Stimulated activated CD4-positive, alpha-beta T cell treated with anti-CD3 and anti-CD28 coated beads, Interleukin-4, amount 100 ng/mL, for 48 hours (primary cell): ENCODE measurements at places on chromosomes 6 and 20.
A peak's percentile ranks its signal among the peaks of the same experiment; 100 is the strongest.

DNA sequence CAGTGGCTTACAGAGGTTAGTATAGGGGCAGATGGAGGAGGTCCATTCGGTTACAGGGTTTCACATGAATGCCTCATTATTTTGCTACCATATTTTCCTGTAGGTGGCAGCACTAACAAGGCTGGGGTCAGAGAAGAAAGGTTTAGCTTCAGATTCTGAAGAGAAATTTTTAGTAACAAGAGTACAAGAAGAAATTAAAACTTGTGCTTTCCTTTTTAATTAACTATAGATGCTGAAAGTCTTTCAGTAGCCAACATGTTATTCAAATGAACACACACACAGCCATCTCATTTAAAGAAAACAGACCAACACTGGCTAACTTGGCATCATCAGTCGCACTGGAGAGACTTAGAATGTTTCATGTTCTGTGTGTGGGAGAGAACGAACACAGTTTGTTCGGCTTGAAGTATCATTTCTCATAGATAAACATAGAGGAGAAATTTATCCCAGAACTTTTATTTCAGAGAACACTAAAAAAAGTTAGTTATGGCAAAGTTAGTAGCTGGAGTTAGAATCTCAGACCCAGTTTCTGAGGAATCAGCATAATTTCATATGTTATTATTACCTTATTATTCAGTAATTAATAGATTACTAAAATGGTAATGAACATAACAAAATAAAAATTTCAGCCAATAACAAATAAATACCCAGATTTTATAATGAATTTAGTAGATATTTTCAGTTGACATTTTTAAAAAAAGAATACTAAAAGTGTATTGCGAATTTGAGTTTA, 314.0 kb upstream of the RSPO3 start:
- no peak for DNase-seq

- no peak for DNase-seq
Observed at GRCh38 chr20:49914310-49915117, 815 bp downstream of the SPATA2 start.

GRCh38 chr6:127547215-127547614, 28.1 kb upstream of the MTCL3 start:
- no peak for DNase-seq

DNA sequence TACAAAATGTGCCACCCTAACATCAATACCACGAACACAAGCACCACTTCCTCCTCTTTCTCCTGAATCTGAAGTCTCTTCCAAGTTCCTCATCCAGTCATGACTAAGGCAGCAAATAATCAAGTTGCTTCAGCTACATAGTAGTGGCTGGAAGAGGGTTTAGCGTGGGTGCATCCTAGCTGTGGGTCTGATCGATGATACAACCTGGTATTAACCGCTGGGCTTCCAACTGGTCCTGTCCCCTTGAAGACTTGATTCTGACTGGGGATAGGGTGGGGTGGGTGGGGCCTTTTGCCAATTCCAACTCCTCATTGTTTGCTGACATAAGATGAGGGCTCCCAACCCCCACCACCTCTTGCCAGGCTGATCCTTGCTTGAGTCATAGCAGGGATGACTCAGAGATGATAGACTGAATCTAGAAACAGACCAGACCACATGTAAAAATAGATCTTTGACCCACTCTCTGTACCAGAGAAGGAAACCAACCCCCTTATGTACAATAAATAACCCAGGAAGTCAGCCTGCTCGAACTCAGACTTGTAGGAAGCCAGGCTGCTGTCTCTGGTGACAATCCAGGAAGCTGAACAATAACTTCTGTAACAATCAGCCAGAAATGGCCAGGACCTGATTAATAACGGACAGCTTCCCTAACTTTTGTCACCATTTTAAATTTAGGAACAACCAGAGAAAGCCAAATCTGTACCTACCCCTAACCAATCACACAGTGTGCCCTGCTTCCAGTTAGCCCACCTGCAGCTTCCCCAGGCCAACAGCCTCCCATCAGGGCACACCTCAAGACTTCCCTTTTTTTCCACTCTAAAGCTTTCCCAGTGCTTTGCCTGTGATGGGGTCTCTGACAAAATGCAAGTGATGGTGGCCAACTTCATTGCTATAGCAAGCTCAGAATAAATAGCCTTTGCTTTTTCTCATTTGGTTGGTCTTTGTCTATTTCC, 68.9 kb upstream of the FAM184A start:
- peak; percentile 60 for DNase-seq

GRCh38 chr6:29641430-29642148, 8.6 kb upstream of the GABBR1 start:
- DNase-seq = no peak

DNA sequence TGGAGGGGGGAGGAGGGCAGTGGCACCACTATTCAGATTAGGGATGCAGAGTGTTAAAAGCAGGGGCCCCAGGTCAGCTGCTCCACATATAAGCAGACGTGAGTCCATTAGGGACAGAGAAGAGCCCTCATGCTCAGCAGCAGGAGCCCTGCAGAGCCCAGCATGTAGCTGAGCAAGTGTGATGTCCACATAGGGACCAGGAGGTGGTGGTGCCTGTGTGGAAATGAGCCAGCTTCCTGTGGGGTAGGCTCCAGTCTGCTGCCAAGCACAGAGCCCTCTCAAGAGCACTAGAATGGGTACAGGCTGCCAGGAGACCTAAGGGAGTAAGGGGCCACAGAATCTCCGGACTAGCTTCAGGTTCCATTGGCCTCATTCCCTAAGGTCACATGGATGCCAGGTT, 57.9 kb upstream of the MLN start:
- DNase-seq = no peak

DNA sequence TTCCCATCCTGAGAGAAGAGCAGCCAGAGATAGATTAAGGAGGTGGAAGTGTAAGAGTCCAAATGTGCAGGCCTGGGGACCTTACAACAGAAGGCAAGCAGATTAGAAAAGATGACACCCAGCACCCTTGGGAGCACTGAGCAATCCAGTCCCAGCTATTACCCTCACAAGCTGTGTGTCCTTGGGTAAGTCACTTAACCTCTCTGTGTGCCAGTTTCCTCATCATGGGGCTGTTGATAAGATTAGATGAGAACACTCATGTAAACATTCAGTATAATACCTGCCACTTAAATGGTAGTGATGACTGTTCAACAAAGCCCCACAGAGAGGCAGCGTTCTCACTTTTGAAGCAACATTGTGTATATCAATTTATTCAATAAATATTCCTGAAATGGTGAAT, 114.8 kb upstream of the CST7 start:
- DNase-seq = no peak

DNA sequence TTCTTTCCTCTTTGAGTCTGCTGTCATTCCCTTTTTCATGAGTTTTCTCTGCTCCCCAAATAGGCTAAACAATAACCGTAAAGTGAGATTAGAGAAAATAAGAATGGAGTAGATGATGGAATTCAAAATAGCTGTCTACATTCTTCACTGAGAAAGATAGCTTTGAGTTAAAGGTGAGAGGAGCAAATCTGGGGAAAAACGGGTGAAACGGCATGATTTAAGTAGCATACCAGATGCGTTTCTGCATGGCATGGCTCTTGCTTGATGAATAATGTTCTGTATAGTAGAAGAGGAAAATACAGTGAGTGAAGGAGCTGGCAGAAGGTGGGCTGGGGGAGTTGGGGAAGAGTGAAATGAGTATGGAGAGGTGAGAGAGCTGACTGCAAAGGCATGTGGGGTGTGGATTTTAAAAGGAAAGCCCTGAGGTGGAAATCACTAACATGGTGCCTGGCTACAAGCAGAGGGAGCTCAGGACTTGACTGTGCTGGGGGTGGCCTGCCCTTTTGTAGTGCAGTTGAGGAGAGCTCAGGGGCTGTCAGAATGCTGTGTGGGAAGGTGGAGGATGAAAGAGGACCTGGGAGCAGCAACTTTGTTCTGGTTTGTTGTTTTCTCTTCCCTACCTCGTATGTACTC, 8.8 kb downstream of the BICRAL start:
- DNase-seq = no peak

- DNase-seq = no peak
Observed at GRCh38 chr6:111852725-111853124, 20.5 kb downstream of the FYN start.

GRCh38 chr6:124684621-124685020, 277.6 kb upstream of the RNF217 start:
- DNase-seq = no peak

GRCh38 chr6:115767931-115768330, 292.8 kb downstream of the FRK start:
- DNase-seq = no peak

GRCh38 chr6:33243476-33243875, 28.2 kb downstream of the VPS52 start:
- no peak for DNase-seq

- no peak for DNase-seq
Observed at GRCh38 chr6:32058511-32058963, 20.3 kb downstream of the CYP21A2 start.

- no peak for DNase-seq
Observed at GRCh38 chr6:56677559-56677958, 34.9 kb upstream of the DST start.

- no peak for DNase-seq
Observed at GRCh38 chr6:137230956-137231555, 11.9 kb upstream of the IFNGR1 start.

DNA sequence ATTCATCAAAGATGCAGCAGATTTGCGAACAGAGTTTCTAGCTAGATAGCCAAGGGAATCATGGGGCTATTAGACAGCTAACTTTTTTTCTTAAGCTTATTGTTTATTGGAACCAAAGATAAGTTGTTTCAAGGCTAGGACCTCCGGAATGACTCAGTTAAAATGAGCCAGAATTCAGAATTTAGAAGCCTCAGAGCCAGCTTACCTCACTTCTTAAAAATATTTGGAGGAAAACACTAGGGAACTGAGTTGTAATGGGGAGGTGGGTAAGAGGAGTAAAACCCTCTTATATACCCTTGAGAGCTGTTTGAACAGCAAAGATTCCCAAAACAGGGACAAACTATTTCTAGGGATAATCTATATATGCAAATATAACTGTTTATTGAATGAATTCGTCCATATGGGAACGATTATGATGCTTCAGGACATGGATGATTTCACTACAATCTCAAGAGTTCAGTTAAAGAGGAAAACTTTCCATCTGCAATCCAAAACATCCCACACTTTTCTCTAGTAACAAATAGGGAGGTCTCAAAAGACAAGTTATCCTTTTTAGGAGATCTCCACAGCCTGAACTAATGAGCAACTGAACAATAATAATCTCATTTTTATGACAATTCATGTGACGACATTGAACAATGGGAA, 12.6 kb upstream of the CARMIL1 start:
- DNase-seq = no peak

- no peak for DNase-seq
Observed at GRCh38 chr6:104522533-104522932, 337.2 kb downstream of the HACE1 start.

DNA sequence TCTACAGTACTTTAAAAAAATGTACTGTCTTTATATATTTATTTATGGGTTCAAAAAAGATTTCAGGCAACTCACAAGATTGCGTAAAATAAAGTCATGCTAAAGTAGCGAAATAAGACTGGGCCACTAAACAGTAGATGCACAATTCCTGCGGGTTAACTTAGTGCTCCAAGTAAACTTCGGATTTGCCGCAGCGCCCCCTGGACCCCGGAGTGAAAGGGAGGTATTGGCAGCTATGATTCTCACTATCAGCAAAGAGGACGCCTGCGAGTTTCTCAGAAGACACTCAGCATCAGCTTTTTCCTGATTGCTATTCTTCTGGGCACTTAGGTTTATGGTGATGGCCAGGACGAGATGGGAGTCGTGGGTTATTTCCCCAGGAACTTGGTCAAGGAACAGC, 1.4 kb downstream of the OTOR start:
- DNase-seq = no peak

DNA sequence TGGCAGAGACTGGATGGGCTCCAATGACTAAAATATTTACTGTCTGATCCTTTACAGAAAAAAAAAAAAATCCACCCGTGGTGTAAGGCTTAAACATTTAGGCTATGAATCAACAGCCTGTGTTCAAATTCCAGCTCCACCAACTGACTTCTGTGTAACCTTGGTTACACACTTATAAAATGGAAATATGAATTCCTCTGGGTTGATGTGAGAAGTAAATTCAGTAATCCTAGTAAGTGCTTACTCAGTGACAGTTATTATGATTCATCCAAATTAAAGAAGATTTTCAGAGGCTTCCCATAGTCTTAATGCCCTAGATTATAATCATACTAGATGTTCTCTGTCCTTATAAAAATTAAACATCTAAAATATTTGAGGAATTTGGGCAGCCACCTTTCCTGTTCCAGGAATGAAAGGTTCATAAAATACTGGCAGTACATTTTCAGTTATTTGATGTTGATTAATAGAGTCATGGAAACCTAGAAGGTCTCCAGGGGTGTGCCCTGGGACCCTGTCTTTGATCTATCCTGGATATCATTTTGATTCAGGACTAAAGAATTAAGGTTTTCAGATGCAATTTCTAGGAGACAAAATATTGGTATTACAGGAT, 180.3 kb upstream of the ZNF217 start:
- no peak for DNase-seq

DNA sequence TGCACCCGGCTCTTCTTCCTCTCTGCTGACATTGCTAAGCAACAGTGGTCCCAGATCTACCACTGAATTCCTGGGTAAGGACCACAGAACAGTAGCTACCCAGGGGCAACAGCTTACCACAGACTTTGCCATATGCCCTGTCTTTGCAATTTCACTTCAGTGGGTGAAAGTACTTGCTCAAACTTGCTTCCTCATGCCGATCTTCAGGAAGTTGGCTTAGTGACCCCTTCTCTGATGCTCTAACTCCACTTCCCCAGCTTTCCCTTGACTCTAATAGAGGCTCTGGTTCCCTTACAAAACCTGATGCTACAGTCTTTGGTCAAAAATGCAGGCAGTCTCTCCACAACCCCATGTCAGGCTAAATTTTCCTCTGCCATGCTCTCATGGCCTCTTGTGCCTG, 3.3 kb upstream of the TAAR5 start:
- no peak for DNase-seq

DNA sequence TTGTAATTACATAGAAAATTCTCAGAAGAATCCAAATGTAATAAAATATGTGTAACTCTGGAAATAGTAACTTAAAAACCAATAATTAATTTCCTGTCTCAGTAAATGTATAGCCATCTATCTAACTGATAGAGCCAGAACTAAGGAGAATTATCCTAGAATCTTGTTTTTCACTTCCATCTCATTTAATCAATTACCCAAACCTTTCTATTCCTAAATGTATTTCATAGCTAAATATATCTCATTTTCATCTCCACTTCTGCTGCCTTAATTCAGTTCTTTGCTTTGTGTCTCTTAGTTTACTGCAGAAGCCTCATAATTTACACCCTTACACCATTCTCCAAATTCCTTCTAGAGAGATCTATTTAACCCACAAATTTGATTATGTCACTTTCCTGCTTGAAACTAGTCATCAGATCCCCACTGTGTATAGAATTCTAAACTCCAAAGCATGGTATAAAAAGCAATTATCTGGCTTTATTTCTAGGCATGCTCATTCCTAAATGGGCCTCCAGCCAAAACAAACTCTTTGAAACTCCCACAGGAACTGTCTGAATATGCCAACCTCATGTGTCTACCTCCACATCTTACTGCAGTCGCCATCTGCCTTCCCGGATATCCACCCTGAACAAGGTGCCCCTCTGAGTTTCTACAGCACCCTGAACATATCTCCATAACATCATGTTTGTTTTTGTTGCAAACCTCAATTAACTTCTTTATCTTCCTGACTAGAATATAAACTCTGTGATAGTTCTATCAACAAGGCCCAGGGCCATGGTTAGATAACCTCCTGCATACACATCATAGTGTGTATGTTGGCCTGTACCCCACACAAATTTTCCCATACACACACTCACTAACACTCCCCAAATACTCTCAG, 70.5 kb upstream of the ADTRP start:
- no peak for DNase-seq

GRCh38 chr6:75450903-75451302, 42.7 kb downstream of the FILIP1 start:
- DNase-seq = no peak

- no peak for DNase-seq
Observed at GRCh38 chr6:81002126-81002525, 750.4 kb downstream of the TENT5A start.
